ENCODE measurements at places on chromosomes 2 and 18.

- no peak for DNase-seq
Measured at GRCh38 chr2:105796131-105796638, 51.5 kb downstream of the NCK2 start.

- no peak for DNase-seq
Measured at GRCh38 chr2:197284956-197285355, 25.6 kb downstream of the ANKRD44 start.

DNA sequence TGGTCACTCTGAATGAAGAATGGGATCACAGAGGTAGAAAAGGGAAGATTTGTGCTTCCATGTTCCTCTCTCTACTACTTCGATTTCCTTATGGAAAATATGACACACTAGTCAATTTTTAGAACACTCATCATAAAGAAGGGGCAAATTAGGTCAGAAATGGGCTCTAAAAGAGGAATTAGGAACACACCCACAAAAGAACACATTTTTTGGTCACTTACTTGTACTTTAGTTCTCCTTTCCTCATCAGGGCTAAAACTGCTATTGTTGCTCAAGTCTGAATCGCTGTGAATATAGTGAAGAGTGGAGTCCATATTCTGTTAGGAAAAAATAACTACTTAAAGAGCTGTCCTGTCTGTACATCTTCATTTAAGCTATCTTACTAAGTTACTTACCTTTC is 52.6 kb downstream of the PPP4R1 start:
- no peak for DNase-seq

- peak; percentile 15 for DNase-seq
Measured at GRCh38 chr18:51321696-51322095, 124.2 kb upstream of the MEX3C start.

GRCh38 chr2:26874514-26874913 is 26.6 kb downstream of the DPYSL5 start:
- no peak for DNase-seq

GRCh38 chr2:43467891-43468290 is 127.9 kb downstream of the THADA start:
- DNase-seq, result no peak

GRCh38 chr2:54723996-54724559 is 616 bp downstream of the EML6 start:
- peak; percentile 42 for DNase-seq

DNA sequence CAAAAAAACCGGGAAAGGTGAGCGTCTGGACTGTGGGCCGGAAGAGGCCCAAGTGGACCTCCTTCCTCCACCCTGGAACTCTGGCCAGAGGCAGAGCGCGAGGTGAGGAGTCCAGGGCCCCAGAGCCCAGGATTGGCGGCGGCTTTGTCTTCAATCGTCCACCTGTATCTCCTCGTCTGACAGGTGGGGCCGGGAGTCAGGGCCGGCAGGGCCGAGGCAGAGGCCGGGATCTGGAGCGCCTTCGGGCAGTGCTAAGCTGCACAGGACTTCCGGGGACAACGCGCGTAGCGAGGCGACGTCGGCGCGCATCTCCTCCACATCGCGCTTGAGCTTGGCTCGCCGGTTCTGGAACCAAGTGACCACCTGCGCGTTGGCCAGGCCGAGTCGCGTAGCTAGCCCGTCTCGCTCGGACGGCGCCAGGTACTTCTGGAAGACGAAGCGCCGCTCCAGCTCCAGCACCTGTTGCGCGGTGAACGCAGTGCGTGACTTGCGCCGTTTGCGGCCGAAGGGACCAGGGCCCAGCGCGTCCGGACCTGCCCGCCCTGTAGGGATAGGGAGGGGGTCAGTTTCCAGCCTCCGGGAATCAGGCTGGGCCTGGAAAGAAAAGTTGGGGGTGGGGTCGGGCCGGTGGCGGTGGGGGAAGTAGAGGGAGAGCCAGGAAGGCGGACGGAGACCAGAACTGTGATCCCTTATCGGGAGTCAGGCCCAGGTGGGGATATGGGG is 1.5 kb downstream of the LBX2 start:
- peak; percentile 48 for DNase-seq

GRCh38 chr2:207330912-207331311 is 165.2 kb upstream of the KLF7 start:
- DNase-seq, result peak; percentile 40

DNA sequence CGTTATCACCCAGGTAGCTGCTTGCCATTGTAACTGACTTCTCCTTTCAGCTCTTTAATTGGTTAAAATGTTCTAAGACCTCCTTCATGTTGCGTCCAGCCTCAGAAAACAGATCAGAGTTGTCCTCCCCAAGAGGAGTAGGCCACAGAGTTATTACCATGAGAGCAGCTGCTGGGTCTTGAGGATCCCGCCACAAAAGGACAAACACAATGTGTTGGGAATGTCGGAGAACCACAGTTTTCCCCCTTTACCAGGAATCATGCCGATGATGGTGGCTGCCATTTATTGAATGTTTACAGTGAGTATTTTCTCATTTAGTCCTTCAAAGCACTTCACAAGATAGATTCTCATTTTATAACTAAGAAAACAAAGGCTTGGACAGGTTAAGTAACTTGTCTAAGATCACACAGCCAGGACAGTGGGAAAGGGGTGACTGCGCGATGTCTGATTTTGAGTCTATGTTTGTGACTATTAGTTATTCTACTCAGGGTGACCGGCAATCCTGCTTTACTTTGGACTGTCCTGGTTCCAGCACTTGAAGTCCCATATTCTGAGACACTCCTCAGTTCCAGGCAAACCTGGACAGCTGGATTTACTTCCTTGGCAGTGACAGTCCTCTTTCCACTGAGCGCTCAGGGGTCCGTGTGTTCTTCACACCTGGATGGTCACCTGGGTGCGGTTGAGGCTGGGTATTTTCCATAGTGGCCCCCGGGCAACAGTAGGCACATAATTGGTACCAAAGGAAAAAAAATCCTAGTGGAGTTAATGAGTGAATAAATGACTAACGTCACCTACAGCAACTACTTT is 93.6 kb downstream of the LIPG start:
- DNase-seq, result peak; percentile 33

DNA sequence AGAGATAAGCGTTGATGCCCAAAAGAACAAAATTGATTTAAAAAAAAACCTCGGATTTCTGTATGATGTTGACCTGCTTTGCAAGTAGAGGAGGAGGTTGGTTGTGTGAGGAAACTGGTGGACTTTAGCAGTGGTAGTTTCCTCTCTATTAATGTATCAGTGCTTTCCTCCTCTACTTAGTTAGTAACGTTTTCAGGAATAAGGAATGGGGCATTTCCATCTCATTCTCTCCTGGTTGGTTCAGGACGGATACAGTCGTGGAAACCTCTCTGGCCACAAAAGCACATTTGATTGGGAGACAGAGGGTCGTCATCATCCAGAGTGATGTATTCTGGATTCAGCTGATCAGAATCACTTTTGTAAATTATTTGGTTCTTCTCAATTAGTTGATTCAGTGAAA is 1.5 kb downstream of the FHOD3 start:
- no peak for DNase-seq

GRCh38 chr2:39778775-39779340 is at the start of gene THUMPD2:
THUMPD2 (minus strand) TSS chr2:39779258; CDS start chr2:39779239, 19 bp downstream.
- peak; percentile 94 for DNase-seq

DNA sequence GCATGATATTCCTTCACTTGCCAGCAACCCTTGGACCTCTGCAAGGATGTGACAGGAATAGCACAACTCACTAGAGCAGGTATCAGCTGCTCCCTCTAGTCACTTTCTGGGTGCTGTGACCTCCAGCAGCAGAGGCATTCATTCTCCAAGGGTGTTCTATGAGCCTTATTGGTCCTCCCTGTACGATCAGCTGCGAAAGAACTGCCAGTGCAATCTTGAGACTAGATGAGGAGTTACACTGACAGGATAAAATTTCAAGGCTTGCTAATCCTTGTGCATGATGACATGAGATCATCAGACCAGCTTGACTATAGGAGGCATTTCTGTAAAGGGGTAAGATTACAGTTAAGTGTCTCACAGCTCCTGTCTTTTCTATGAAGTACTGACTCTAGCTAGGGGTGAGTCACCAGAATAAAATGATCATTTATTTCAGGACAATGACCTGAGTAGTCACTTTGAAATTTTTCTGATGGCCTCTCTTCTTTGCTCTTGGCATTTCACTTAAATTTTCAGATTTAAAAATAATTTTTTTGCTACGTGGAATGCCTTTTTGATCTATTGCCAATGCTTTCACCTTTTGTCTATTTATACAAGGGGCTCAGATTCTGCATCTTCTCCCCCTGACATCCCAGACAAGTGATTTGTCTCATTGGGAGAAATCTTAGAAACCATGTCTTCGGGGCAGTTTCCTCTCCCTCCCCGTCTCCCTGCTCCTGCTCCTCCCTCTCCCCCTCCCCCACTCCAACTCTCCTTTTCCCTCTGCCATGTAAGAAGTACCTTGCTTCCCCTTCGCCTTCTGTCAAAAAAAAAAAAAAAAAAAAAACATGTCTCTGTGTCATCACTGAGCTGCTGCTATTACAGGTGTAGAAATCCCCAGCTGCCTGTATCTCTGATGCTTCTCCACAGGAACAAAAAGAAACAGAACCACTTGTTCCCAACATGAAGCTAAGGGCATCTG is 49.2 kb upstream of the FRZB start:
- no peak for DNase-seq

DNA sequence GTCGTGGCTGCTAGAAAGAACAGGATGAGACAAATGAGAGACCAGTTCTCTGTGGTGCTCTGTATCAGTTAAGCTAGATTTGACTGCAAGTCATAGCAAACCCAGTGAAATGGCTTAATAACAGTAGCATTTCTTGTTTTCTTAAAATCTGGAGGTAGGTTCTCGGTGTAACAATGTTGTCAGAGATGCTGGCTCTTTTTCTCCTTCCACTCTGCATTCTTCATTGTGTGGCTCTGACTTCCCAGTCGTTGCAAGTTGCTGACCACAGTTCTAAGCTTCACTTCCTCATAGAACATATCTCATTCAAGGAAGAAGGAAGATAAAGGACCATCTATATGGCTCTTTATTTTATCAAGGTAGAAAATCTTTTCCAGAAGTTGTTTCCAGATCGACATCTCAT is 7.9 kb upstream of the CKAP2L start:
- no peak for DNase-seq

DNA sequence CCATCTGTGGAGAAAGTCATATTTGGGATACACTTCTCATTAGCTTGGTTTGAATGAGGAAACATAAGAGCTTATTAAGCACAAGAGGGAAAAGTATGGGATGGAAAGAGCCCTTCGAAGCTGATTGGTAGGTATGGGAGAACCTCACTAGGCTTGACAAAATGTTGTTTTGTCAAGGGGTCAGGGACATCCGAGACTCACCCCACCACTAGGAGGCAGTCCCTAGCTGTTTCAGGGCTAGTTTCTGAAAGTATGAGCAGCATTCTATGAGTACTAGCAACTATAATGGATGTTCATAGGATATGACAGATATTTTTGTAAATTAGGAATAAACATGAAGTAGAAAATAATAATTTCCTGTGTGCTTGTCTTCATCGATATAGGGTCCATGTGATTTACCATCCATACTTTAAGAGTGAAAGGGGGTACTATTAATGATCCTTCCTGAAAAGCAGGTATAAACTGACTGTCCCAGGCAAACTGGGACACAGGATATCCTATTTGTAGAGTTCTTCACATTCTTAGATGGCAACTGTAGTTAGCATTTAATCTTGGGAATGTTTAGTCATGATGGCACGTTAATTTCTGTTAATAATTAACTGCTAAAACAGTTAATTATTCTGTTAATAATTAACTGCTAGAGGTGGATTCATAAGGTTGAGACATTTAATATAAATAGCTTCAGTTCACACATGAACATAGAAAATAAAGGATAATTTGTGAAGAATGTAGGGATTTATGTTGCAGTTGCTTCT is 28.4 kb downstream of the OTX1 start:
- DNase-seq, result peak; percentile 43

DNA sequence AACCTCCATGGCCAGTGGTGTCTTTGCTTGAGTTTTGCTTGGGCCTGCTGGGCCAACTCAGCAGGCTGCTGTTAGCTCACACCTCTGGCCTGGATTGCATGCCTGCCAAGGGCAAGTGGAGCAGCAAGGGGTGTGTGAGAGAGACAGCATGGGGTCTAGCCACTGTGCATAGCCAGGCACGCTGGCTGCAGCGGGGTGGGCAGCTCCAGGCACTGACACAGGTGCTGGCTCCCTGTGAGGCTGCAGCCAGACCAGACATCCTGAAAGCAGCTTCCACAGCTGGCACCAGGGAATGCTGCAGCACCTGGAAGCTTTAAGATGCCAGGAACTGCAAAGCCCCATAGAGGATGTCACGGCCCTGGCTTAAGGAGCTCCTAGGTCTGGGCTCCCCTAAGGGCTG is 376.4 kb upstream of the VWC2L start:
- DNase-seq, result no peak

- DNase-seq, result no peak
Measured at GRCh38 chr2:100745604-100746003, 74.3 kb upstream of the NPAS2 start.

GRCh38 chr2:177281400-177282180 is 17.1 kb upstream of the NFE2L2 start:
- no peak for DNase-seq

DNA sequence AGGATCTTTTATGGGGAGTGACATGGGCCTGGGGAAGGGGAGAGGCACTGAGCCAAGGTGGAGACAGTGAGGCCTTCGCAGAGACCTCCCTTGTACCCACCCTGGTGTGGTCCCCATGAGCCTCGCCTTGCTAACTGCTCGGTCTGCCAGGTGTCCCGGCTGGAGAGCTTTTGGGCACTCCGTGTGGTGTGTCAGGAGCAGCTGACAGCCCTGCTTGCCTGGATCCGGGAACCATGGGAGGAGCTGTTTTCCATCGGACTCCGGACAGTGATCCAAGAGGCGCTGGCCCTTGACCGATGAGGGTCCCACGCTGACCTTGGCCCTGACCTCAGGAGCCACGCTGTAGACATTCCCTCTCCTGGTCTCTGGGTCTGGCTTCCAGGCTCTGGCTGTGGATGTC is 11.5 kb upstream of the SLC4A3 start:
- DNase-seq, result no peak

- peak; percentile 59 for DNase-seq
Measured at GRCh38 chr2:227325839-227326195, 766 bp downstream of the MFF start.

DNA sequence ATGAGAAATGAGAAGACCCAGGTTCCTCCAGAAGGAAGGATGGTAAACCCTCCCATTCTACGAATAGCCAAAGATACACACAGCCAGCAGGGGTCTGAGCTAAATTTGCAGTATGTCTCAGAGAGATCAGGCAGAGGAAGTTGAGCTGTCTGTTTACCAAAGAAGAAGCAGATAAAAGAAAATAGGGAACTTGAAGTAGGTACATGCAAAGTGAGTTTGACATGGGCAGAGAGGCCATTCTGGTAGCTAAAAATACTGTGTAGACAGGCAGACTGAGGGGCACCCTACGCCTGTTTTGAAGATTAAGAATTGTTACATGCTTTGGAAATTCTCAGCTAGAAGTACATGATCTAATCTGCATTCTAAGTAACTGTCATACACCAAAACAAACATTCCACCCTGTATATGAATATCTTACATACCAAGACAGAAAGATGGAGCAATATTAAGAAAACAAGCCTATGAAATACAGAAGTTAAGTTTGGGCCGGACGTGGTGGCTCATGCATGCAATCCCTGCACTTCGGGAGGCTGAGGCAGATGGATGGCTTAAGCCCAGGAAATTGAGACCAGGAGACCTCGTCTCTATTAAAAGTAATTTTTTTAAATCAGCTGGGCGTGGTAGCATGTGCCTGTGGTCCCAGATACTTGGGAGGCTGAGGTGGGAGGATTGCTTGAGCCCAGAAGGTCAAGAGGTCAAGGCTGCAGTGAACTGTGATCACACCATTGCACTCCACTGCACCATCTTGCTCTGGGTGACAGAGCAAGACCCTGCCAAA is 157.9 kb downstream of the ANKRD44 start:
- no peak for DNase-seq

- no peak for DNase-seq
Measured at GRCh38 chr18:22753130-22753831, 179.8 kb upstream of the RBBP8 start.

- DNase-seq, result no peak
Measured at GRCh38 chr2:82498777-82499443, 1960.2 kb downstream of the SUCLG1 start.
